ENCODE measurements at places on chromosomes 5 and 9. TPM values are rescaled to one million over a fixed set of nuclear protein-coding genes. Genes with fewer than 3 reads are reported as not detected.

MYOZ3 gene
- total RNA-seq = 3.2 TPM

DNA sequence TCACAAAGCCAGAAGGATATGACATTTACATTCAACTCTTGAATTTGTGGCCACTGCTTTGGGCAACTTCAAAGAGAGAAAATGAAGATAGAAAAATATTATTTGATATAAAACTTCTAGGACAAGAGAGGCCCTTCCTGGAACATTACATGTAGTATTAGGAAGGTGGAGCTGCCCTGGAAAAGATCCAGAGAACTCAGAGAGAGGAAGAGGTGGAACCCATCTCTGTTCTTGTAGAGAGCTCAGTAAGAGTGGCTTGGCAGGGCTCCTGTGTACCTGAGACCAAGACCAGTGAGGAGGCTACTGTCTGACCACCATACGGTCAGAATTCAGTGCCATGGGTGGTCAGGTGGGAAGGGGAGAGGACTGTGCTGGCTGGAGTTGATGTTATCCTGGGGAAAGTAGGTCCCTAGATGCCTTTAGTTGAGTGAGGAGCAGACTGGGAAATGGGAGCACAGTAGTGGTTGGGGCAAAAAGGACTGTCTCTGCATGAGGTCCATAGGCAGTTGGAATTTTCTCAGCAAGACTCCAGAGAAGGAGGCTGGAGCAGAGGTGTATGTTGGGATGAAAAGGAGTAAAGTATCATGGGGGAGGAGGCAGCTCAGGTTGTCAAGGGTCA lies 7.6 kb downstream of the TGFBI start:
- no peak for DNase-seq

- DNase-seq = no peak
Observed at GRCh38 chr9:880725-881124, 39.2 kb downstream of the DMRT1 start.

PCDHGA3 gene
- total RNA-seq = 12.1 TPM

DNA sequence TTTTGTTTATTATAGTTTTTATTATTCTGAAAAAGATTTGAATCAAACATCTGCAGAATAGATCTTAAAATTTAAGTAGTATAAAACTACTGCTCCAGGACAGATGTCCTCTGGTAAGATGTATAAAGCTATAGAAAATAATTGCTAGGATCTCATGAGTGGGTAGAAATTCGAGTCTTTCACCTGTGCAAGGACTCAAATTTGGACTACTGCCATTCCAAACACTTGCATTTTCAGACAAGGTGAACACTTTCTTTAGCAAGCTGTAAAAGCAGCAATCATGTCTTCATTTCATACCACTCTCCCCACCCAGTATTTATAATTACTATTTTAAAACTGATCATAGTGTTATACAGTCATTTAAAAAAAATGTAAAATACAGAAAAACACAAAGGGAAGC lies 20.7 kb downstream of the SKP2 start:
- no peak for DNase-seq

- DNase-seq = no peak
Observed at GRCh38 chr9:97958812-97959511, 21.0 kb upstream of the HEMGN start.

F12 gene
- not detected for total RNA-seq

QSOX2 gene
- total RNA-seq = 8.7 TPM

GRCh38 chr5:58404734-58405133 lies 55.2 kb downstream of the PLK2 start:
- no peak for DNase-seq

GRCh38 chr5:169243651-169244422 lies 57.1 kb downstream of the SLIT3 start:
- no peak for DNase-seq

SEC16A gene
- 23.2 TPM for total RNA-seq

TRAF1 gene
- total RNA-seq = 2.4 TPM

GRCh38 chr9:121217609-121218292 lies 16.1 kb upstream of the RAB14 start:
- DNase-seq = no peak

GRCh38 chr5:30574761-30575160 lies 618.7 kb upstream of the CDH6 start:
- no peak for DNase-seq

DNA sequence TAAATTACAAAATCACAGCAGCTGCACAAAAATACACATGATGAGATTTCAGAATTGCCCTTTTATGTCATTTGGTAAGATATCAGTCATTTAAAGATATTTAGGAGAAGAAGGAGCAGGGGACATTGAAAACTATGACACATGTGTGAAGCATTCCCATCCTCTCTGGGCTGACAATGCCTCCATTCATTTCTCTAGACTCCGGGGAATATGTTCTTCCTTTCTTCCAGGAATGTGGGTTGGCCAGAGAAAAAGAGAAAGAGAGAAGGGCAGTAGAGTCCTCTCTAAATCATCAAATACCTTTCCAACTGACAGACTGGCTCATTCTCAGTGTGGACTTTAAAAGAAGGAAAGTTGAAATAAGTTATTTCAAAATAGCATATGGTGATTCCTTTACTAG lies 205.6 kb upstream of the ADAMTSL1 start:
- DNase-seq = no peak

DNA sequence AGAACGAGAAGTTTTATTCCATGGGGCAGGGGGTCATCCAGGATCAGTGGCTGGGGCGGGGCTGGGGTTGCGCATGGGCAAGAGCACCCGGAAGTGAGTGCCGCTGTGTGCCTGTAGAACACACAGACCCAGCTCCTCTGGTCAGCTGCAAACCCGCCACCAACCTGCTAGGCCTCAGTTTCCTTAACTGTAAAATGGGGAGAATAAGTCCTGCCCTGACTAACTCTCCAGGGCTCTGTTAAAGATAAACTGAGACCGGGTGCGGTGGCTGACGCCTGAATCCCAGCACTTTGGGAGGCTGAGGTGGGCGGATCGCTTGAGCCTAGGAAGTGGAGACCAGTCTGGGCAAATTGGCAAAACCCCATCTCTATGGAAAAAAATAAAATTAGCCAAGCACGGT lies 152.2 kb downstream of the GABBR2 start:
- DNase-seq = no peak

GRCh38 chr5:32713770-32714381 lies 2.8 kb downstream of the NPR3 start:
- peak; percentile 59 for DNase-seq

KCTD16 gene
- not detected for total RNA-seq

GRCh38 chr5:151775025-151775606 lies 3.4 kb downstream of the G3BP1 start:
- DNase-seq = no peak

GRCh38 chr5:173413471-173413982 lies 85.3 kb upstream of the STC2 start:
- no peak for DNase-seq

DNA sequence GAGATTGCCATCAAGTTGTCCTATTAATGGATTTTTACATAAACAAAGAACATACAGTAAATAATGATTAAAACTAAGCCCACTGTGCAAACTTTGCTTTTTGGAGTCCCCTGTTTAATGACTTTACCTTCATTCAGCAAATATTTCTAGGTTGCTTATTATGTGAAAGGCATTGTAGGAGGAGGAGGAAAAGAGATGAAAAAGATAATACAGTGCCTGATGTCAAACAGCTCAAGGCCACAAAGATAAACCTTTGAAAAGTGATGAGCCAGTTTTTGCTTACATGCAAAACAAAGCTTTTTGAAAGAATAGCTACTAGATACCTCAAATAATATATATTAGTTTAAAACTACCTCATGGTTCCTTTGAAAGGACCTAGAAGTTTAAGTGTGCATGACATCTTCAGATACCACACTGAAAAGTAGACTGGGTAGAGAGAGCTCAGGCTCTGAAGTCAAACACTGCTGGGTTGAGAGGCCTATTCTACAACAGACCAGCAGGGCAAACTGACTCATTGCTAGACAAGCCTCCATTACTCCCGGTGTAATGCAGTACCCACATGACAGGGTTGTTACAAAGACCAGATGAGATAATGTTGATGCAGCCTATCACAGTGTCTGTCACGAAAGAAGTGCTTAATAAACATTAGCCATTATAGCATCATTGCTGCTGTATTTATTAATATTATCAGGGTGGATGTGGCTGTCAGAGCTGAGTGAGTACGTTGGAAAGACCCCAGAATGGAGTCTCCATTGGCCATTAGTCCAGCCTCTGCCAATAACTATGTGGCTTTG lies 11.8 kb downstream of the DEPDC1B start:
- no peak for DNase-seq

PCDHB4 gene
- total RNA-seq = 1.5 TPM

TAS2R1 gene
- not detected for total RNA-seq

CLIC3 gene
- 1.7 TPM for total RNA-seq

GRCh38 chr9:107261106-107261505 lies 22.0 kb upstream of the RAD23B start:
- no peak for DNase-seq

DNA sequence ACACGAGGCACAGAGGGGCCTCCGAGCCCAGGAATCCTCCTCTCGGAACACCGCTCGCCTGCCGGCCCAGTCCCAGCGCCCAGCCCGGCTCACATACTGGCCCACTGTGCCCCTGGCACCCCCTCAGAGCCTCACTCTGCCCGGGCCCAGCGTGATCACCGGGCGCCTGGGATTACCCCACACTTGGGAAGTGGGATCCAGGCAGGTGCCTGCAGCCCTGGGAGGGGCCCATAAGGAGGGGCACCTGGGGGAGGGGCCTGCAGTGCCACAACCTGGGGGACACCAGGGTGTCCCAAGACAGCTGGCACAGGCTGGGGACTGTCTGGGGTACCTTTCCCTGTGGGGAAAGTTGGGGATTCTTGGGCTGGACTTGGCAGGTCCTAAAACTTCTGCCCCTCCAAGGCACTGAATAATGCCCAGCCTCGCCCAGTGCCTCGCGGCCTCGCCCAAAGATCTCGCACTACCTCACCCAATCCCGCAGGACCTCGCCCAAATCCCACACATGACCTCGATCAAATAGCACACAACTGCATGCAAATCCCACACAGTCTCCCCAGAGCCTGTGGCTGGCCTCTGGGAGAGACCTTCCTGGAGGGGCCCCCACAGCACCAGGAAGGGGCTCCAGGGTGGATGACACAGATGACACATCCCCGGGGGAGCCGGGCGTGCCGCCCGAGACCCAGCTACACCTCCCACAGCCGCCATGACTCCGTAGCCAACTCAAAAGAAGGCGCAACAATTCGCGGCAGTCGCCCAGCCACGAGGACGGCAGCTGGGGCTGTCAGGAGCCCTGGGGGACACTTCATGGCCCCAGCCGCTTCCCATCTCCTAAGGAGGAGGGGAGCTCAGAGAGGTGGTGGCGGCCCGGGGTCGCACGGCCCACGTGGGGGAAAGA lies 13.7 kb downstream of the NOTCH1 start:
- no peak for DNase-seq

DNA sequence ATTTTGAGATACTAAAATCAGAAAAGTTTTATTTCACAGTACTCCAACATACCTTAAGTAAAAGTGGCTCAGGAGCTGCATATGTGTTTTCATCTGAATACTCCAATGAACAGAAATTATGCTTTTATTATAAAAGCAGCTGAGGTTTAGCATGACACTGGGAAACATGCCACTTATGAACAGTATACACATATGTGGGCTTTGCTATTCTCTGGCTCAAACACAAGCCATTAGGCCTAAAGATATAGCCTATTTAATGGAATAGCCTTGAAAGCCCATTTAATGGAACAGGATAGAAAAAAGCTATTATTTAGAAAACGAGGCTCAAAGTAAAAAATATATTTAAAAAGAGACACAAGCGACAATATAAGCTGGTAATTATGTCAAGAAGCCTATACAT lies 74.1 kb downstream of the SLC38A9 start:
- DNase-seq = no peak

ADAMTS13 gene
- 3.1 TPM for total RNA-seq

DNM1 gene
- total RNA-seq = 5.4 TPM

ECM2 gene
- 5.3 TPM for total RNA-seq

DNA sequence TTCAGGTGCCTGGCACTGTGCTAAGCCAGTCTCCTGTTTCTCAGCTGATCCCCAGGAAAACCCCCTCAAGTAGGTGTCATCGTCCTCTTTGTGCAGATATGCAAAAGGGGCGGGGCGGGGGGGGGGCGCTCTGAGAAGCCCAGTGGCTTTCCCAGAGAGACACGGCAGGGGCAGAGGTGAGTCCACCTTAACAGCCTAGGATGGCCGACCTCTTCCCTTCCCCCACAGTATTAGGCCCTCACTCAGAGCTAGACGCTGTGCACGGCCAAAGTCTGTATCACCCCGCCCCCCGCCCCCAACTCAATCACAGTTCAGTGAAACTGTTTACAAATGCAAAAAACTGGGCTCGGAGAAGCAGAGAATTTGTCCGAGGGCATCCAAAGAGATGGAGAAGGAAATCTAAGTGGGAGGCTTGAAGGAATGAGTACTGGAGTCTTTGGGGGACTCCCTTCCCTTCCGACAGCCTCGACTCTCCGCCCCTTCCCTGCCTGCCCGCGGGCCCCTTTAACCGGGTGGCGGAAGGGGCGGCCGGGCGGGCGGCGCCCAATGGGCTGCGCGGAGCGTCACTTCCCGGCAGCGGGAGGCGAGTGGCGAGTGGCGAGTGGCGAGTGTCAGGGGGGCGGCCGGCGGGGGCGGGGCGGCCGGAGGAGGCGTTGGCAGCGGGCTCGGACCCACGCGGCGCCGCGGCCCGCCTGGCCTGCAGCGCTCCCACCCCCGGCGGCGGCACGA lies at the start of gene ERGIC1:
ERGIC1 (plus strand) TSS at position 566 of the 729 bp plus-strand sequence; CDS start at position 729, 163 bp downstream.
- DNase-seq = peak; percentile 93

- peak; percentile 85 for DNase-seq
Observed at GRCh38 chr5:150143350-150144245, 12.0 kb downstream of the PDGFRB start.

DNA sequence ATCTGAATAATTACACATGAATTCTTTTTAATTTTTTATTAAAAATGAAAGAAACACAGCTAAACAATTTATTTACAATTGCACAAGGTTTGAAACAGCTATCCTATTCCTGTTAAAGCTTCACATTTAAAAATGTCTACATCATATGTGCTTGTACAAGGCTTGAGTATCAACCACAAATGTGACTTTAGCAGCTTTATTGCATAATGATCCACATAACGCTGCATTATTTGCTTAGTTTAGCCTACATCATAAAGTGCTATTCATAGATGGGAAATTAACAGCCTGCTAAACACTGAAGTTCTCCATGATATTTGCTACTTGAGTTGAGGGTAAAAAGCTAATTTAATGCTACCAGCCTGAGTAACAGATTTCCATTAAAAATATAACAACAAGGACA lies 45.0 kb downstream of the TRIM36 start:
- DNase-seq = no peak

SLC25A48 gene
- total RNA-seq = 0.40 TPM

DNA sequence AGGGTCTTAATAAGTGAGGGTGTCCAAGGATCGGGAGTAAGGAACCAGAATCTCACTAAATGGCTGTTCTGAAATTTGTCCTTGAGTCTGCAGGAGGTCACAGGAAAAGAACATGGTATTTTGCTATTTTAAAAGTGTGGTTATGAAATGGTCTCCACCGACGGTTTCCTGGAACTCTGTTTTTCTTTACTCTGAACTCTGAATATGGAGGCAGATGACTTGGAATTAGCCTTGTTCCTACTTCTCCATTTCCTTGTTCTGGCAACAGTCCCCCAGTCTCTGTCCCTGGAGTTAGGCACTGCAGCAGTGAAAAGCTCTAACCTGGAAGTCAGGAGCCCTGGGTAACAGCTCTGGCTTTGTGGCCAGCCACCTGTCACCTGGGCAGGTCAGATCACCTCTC lies 46.6 kb upstream of the C5orf58 start:
- DNase-seq = no peak
